ENCODE measurements at places on chromosomes 12 and 14.

DNA sequence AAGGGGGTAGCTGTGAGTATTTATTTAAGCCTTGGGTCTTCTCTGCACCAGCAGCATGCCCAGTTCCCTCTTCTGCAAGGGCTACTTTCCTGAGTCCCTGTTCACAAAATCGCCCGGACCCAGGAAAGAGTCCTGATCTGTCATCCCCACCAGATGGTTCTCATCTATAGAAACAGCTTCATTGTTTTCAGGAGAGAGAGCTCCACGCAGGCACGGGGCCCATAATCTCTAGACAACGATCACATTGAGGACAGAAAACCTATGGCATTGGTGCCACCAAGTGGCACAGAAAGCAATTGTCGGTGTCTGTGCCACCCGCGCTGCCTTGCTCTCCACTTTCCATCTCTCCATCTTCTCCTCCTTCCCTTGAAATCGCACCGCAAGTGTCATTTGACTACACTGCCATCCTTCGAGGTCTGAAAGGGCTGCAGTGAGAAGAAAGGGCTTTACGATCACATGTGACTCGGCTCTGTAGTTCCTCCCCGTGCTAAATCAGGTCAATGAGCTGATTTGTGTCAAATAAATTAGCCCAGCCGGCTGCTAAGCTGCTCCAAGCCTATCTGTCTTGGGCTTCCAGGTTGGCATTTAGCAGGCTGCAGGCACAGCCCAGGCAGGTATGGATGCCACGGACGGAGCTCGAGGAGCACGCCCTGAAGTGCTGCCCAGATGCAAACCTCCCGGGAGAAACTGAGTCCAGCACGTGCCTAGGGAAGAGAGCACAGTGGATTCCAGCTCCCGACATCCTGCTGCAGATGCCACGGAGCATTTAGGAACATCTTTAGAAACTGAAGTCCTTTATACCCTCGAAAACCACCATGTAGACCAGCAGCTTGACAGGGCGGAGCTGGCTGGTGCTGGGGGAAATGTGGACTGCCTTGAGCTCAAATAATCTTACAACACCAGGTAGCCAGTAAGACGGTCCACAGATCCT is 28.8 kb downstream of the SPRING1 start:
- DNase-seq: peak; percentile 44

- DNase-seq: no peak
These were observed 15.8 kb downstream of the PRKD1 start for GRCh38 chr14:29911810-29912209.

GRCh38 chr14:54776361-54777001 is 126.1 kb downstream of the GCH1 start:
- DNase-seq: peak; percentile 68

DNA sequence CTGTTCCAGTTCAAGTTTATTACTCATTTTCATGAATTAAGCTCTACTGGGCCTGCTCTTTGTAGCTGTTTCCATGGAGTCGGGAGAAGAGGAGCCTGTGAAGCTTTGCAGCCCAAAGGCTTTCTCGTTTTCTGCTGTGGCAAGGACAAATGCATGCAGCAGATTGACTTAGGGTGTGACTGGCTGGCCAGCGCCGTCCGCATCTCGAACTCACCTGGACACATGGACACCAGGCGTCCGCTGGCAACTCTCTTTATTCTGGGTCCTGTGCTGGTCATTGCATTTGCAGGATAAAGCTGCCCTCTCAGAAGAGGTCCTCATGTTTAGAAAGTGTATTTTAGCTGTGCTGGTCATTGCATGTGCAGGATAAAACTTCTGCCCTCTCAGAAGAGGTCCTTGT is 350.4 kb downstream of the TMEM121 start:
- no peak for DNase-seq

Measured in MG63 (cell line).